Stomach (tissue), 19 donors: ENCODE measurements at places on chromosomes 16 and 17. TPM values are rescaled to one million over a fixed set of nuclear protein-coding genes. Genes with fewer than 3 reads are reported as not detected.
A peak's percentile ranks its signal among the peaks of the same experiment; 100 is the strongest.

- peak; percentile 97 for DNase-seq
These were observed 3.5 kb downstream of the KRT10 start for GRCh38 chr17:40818733-40819527.

GRCh38 chr17:17231621-17232302 lies 5.2 kb downstream of the FLCN start:
- no peak for DNase-seq

GRCh38 chr16:4847774-4848587 lies 700 bp downstream of the UBN1 start:
- peak; percentile 75 for DNase-seq

DNA sequence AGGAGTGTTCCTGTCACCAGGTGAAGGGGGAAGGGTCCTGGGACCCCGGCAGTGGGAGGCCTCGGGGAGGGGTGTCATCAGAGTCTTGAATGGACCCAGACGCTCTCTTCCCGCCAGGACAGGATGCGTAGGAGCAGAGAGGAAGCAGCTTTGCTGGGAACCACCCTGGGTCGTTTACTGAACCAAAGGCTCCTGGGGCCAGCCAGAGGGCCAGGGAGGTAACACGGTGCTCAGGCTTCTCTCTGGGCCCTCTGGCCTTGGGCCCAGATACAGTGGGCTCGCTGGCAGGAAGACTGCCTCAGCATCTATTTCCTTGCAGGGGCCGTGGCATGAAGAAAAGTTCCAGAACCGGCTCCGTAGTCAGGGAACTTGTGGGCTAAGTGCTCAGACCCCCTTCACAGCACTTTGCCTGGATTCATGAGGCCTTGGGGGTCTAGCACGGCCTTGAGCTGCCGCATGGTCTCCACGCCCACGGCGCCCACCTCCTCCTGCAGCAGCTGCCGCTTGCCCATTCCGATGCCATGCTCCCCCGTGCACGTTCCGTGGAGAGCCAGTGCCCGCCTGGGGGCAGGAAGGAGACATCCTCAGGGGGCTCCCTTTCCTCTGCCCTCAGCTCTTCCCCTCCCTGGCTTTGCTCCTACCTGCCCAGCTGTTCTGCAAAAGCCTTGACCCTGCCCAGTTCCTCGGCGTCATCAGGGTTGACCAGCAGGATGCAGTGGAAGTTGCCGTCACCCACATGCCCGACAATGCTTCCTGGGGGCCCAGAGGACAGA lies 4.4 kb downstream of the LDHD start:
- DNase-seq: no peak

GRCh38 chr16:9027070-9027799 lies 63.5 kb upstream of the USP7 start:
- DNase-seq: no peak

KCNJ18 gene
- total RNA-seq: not detected

- no peak for DNase-seq
These were observed 10.1 kb upstream of the MRPL38 start for GRCh38 chr17:75914643-75915267.
